Naive thymus-derived CD8-positive, alpha-beta T cell (primary cell): ENCODE measurements at places on chromosomes 4 and X. TPM values are rescaled to one million over a fixed set of nuclear protein-coding genes. Genes with fewer than 3 reads are reported as not detected.

GRCh38 chrX:22433292-22434070 lies 160.8 kb downstream of the CBLL2 start:
- H3K36me3 ChIP-seq: no peaks in the 10 kb centered on the region
- no peak overlapping the region for H3K4me3 ChIP-seq
- no peak for DNase-seq
- no peaks in the 10 kb centered on the region for H3K27me3 ChIP-seq
- H3K27ac ChIP-seq: no peak overlapping the region

DNA sequence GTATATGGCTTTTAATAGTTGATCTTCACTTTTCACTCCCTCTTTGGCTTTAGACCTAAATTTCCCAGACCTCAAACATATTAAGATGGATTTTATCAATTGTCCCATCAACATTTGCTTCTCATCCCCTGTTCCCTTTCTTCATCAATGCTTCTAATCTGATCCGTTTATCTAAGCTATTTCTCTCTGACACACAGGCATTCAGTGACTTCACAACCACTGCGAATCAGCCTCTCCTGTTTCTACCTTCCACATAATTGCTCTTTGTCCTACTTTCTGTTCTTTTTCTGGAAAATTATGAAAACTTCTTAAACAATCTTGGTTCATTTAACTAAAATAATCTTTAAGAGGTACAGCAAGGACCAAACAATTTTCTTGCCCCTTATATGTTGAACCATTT lies 115.2 kb downstream of the GLRA3 start:
- H3K27me3 ChIP-seq: peaks cover 4% of the 10 kb centered on the region
- no peaks in the 10 kb centered on the region for H3K36me3 ChIP-seq
- no peaks in the 10 kb centered on the region for H3K4me1 ChIP-seq
- no peak for DNase-seq
- no peak overlapping the region for H3K4me3 ChIP-seq
- H3K27ac ChIP-seq: no peak overlapping the region

GRCh38 chr4:167581449-167581965 lies 347.2 kb upstream of the SPOCK3 start:
- H3K27me3 ChIP-seq: no peaks in the 10 kb centered on the region
- no peak overlapping the region for H3K4me3 ChIP-seq
- H3K4me1 ChIP-seq: no peaks in the 10 kb centered on the region

DNA sequence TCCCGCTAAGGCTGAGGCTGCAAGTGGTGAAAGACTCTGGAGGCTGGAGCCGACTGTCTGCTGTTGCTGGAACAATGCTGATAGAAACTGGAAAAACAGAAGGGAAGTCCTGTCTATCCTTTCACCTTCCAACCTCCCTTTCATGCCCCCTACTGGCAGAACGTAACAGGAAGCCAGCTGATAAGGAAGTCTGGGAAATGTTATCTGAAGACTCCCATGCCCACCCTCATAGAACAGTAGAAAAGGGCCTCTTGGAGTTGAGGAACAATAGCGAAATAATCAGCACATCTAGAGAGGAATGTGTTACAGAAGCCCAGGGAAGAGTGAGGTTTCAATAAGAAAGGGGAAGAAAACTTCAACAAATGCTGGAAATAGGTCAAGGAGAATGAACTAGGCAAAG lies 117.1 kb upstream of the DKK2 start:
- H3K4me3 ChIP-seq: no peak overlapping the region
- H3K4me1 ChIP-seq: no peaks in the 10 kb centered on the region
- H3K27me3 ChIP-seq: peaks cover 3% of the 10 kb centered on the region
- DNase-seq: no peak
- no peaks in the 10 kb centered on the region for H3K36me3 ChIP-seq

The MAGEC3 gene
- not detected for polyA plus RNA-seq

The HELT gene
- not detected for polyA plus RNA-seq

GRCh38 chr4:106809076-106809475 lies 227.0 kb downstream of the DKK2 start:
- no peaks in the 10 kb centered on the region for H3K36me3 ChIP-seq
- no peaks in the 10 kb centered on the region for H3K4me1 ChIP-seq
- H3K27me3 ChIP-seq: no peaks in the 10 kb centered on the region
- no peak overlapping the region for H3K27ac ChIP-seq
- no peak overlapping the region for H3K4me3 ChIP-seq
- no peak for DNase-seq

The ARAP2 gene
- polyA plus RNA-seq: 11.4 TPM

- H3K4me1 ChIP-seq: no peaks in the 10 kb centered on the region
- H3K36me3 ChIP-seq: no peaks in the 10 kb centered on the region
- no peak for DNase-seq
- no peaks in the 10 kb centered on the region for H3K27me3 ChIP-seq
Observed at GRCh38 chr4:40956721-40957255, 207.0 kb downstream of the NSUN7 start.

GRCh38 chr4:186449954-186450353 lies 105.4 kb downstream of the MTNR1A start:
- no peak for DNase-seq
- H3K36me3 ChIP-seq: no peaks in the 10 kb centered on the region
- no peaks in the 10 kb centered on the region for H3K4me1 ChIP-seq
- H3K4me3 ChIP-seq: no peak overlapping the region
- no peak overlapping the region for H3K27ac ChIP-seq

DNA sequence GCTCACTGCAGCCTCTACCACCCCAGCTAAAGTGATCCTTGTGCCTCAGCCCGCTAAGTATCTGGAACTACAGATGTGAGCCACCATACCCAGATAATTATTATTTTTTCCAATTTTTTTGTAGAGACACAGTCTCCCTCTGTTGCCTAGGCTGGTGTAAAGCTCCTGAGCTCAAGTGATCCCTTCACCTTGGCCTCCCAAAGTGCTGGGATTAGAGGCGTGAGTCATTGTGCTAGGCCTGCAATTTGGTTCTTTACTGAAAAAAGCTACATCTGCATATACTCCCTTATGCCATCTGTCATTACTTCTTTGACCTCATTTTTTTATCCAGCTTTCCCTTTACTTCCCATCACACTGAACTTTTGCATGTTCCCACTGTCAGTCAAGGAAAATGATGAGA lies 2012.4 kb upstream of the IGFBP7 start:
- H3K27me3 ChIP-seq: no peaks in the 10 kb centered on the region
- no peak for DNase-seq
- no peaks in the 10 kb centered on the region for H3K4me1 ChIP-seq
